ENCODE measurements at places on chromosomes 11 and 22.

GRCh38 chr11:61756452-61757212 is 4.2 kb downstream of the MYRF start:
- no peak for DNase-seq

DNA sequence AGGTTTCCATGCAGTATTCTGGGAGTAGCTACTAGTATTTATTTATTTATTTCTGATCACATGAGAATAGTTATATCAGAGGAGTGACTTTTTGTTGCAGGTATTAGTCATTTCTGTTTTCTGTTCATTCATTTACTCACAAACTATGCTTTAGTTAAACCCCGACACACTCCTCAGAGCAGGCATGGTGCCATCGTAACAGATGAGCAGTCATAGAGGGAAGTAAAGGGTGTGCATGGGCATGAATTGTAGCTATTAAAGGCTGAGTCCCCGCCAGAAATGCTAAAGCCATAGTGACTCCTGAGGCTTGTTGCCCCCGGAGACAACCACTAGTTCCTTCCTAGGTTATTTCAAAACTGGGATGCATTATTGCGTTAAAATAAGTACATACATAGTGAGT is 10.6 kb downstream of the JHY start:
- no peak for DNase-seq

DNA sequence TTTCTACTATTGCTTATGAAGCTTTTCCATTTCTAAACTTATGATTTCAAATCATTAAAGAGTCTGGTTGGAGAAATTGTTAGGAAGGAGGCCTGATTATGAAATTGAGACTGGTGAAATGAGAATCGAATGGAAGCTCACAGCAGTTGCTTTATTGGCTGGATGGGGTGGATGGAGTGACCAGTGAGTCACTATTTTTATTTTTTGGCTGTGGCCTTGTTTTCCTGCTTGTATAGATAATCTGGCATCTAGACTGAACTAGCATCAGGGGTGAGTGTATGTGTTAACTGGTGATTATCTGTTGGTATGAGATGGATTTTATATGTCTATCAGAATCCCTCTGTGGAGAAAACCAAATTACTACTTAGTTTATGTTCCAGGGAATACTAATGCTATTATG is 36.2 kb downstream of the UVRAG start:
- DNase-seq = no peak

DNA sequence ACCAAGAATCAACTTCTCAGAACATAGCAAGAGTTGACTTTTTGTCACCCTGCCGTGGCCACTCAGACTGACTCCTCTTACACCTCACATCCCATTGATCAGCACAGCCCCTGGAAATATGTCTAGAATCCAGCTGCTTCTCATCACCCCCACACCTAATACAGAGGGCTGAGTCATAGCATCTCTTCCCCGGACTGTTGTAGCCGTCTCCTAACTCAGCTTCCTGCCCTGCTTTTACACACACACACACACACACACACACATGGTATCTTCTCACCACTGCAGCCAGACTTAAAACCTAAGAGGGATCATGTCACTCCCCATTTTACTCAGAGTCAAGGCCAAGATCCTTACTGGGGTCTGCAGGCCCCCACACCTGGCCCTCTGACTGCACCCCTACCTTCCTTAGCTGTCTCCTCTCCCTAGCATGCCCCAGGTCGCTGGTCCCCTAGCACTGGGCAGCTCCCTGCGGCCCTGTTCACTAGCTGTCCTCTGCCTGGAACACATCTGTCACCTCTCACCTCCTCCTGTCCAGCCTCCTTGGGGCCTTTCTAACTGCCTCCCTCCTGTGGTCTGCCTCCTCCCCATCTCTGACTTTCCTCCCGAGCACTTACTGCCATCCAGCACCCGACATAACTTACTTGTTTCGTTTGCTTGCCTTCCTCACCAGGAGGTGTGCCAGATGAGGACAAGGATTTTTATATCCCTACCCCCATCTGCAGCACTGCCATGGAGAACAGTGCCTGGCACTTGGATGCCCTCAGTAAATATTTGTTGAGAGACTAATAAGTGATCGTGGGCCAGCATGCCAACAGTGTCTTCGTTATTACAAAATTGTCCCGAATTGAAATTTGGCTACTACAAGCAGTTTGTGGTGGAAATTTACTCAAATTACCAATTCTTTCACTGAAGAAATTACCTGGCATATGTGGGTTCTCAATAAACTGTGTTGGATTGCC is 61.9 kb downstream of the BMAL1 start:
- DNase-seq = no peak

- DNase-seq = no peak
These were observed 46.9 kb upstream of the ELF5 start for GRCh38 chr11:34560511-34560910.

DNA sequence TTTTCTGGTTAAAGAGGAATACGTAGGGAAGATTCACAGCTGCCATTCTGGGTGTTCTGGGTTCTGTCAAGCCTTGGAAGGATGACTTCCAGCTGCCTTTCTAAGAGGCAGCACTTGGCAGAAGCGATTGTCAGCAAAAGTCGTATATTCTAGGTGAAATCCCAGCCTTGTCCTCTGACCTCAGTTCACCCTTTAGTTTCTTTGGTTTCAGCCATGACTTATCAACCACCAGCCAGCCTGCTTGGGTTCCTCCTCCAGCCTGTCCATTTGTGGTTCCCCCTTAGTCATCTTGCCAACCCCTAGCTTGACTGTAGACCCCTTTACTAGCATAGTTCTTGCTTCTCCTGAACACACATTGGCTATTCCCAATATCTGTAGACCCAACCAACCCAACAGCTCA is 102.3 kb upstream of the CD44 start:
- no peak for DNase-seq

DNA sequence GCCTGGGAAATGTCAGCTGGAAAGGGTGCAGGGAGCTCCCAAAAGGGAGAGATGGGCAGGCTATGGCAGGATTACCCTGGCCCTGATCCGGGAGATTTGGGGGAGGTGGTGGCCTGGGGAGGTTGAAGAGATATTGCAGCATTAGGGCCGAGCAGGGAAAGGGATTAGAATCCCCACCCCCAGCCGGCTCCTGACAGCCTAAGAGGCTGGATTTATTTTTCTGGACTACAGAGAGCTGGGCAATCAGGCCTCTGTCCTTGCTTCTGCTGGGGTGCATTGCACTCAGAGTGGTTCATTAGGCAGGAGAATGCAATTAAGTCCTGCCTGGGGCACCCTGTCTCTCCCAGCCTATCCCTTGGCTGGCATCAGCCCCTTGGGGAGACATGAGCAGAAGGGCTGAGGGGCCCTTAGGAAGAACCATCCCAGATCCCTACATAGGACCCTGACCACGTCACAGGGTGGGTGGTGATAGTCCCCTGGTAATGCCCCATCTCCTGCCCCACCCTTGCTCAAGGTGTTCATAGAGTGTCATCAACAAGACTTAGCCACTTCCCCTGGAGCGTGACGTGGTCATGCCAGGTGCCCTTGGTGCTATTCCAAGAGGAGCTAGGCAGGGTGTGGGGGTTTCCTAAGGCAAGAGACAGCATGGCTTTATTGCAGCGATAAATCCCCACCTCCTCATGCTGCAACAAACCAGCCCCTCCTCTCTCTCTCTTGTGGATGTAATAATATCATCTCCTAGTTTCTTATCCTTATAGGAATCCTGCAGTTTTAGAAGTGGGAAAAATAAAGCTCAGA is 38.4 kb upstream of the KLHL35 start:
- no peak for DNase-seq

DNA sequence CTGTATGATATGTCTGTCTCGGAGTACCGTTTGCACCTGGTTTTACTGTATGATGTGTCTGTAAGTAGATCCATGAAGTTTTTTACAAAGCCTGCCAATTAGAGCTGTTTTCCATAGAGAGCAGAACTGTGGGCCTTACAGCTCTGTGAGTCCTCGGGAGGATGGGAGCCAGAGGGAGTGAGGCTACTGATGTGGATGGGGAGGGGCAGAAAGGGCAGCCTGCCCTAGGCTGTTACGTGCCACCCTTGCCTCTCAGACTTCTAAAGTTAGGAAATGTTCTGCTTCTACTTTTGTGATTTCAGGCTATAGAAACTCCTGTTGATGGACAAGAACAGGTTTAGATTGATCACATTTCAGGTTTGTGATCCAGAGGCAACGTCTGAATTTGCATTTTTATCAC is 105.2 kb downstream of the PPP6R3 start:
- DNase-seq = no peak

DNA sequence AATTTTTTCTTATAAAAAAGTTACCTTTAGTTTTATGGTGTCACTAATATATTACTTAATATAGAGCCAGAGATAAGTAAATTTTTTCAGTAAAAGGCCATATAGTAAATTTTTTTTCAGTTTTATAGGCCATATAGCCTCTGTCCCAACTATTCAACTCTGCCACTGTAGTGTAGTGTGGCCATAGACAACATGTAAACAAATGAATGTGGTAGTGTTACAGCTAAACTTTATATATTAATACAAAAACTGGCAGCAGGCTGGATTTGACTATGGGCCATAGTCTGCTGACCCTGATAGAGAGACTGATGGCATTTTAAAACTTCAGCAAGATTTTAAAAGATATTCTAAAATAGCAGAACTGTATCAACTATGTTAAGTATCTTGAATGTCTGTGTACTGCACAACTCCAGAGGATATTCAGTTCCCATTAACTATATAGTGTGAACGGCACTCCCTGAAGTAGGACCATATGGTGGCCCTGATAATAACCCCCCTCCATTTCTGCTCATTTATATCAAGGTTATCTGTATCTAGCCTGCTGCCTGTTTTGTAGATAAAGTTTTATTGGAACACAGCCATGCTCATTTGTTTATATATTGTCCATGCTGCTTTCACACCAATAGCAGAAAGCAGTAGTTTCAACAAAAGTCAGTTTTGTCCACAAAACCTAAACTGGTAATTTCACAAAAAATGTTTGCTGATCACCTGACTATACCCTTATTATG is 71.6 kb downstream of the PRMT3 start:
- no peak for DNase-seq

- DNase-seq = no peak
These were observed 12.9 kb upstream of the WT1 start for GRCh38 chr11:32448232-32448631.

DNA sequence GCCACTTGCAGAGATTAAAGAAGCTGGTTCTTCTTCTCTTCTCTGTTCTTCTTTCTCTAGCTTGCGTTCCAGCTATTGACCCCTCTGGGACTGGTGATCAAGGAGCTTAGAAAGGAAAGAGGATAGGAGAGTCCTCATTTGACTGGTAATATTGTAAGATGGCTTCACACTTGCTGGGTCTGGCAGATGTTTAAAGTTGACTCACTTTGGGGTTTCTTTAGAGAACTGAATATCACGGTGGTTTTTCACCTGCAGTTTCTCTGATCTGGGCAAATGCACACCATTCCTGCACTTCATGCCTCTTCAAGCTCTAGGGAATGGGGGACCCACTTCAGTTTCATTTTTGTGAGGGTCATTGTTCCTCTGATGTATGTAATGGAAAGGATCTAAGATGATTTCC is 41.8 kb upstream of the DEUP1 start:
- DNase-seq = no peak

GRCh38 chr11:1479006-1479677 is 7.4 kb downstream of the MOB2 start:
- no peak for DNase-seq

DNA sequence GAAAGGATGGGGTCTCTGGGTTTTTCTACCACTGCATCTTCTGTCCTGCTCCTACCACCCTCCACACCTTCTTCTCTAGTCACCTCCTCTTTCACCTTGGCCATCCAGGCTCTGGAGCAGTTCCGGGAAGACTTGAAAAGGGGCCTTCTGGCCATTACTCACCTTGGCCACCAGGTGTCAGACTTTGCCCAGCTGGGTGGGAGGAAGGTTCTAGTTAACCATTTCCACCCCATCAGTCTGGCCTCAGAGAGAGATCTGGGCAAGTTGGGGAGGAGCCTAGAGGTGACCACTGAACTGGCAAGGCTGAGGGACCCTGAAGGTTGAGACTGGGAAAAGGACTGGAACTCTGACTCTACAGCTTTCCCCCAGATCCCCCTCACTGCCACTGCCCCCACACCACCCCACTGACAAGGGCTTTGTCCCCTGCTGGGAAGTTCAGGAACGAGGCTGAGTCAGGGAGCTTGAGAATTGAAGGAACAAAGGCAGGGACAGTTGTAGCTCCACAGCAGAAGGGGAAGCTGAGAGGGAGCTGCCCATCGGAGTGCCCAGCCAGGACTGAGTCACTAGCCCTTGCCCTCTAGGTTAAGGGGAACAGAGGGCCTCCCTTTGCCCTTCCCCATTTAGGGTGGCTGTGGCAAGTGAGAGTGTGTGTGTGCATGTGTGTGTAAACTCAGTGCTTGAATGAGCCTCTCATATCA is 3.7 kb upstream of the POLD4 start:
- peak; percentile 41 for DNase-seq

GRCh38 chr11:115145324-115145723 is 358.9 kb downstream of the CADM1 start:
- no peak for DNase-seq
